ENCODE measurements at places on chromosomes 16 and 17.

- DNase-seq: peak; percentile 62
Observed at GRCh38 chr17:73591296-73592078, 52.8 kb downstream of the SDK2 start.

DNA sequence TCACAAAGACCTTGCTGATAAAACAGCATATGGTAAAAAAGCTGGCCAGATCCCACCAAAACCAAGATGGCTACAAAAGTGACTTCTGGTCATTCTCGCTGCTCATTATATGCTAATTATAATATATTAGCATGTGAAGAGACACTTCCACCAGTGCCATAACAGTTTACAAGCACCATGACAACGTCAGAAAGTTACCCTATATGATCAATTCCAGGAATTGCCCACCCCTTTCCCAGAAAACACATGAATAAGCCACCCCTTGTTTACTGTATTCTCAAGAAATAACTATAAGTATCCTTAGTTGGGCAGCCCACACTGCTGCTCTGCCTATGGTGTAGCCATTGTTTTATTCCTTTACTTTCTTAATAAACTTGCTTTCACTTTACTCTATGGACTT, 44.6 kb upstream of the IRX5 start:
- no peak for DNase-seq

GRCh38 chr17:5464717-5465507, 3.9 kb downstream of the DHX33 start:
- DNase-seq: no peak

DNA sequence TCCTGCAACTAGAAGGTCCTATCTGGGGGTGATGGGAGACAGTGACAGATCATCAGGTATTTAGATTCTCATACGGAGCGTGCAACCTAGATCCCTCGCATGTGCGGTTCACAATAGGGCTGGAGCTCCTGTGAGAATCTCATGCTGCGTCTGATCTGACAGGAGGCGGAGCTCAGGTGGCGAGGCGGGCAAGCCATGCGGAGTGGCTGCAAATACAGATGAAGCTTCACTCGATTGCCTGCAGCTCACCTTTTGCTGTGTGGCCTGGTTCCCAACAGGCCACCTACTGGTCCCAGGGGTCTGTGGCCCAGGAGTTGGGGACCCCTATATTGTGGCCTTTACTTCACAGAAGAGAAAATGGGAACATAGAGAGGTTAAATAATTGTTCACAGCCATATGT, 200.4 kb downstream of the IRF8 start:
- DNase-seq: no peak

DNA sequence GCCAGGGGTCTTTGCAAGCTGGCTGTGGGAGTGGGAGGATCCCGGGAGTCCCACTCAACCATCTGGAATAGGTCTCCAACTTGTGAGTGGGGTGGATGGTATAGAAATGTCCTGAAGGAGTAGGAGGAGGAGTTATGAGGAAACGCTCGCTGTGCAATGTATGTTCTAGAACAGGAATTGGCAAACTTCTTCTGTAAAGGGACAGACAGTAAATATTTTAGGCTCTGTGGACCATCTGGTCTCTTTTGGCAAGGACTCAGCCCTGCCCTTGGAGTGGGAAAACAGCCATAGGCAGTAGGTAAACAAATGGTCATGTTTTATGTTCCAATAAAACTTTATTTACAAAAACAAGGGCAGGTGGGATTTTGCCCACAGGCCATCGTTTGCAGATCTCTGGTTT, 149.2 kb downstream of the NPIPB5 start:
- DNase-seq: no peak

GRCh38 chr17:18958611-18959010, 6.6 kb downstream of the SLC5A10 start:
- DNase-seq: no peak

GRCh38 chr16:69381231-69381630, 4.6 kb downstream of the TERF2 start:
- DNase-seq: no peak

GRCh38 chr16:2969545-2970521, 685 bp downstream of the PAQR4 start:
- DNase-seq: peak; percentile 92

DNA sequence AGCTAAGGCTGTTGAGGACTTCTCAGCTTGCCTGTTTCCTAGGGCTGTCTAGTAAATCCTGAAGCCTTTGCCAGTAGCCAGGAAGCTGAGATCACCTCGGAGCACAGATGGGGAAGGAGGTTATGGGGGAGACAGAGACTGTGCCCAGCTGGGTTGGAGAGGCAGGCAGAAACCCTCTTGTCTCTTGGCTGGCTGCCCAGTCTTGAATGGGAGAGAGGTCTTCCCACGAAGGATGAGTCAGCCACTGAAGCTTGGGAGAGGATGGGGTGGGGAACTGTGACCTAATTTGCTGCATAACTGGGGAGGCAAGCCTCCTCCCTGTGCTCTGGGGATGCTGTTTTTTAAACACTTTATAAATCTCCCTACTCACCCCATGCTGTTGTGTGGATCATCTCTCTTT, 69.8 kb downstream of the SHISA9 start:
- no peak for DNase-seq

DNA sequence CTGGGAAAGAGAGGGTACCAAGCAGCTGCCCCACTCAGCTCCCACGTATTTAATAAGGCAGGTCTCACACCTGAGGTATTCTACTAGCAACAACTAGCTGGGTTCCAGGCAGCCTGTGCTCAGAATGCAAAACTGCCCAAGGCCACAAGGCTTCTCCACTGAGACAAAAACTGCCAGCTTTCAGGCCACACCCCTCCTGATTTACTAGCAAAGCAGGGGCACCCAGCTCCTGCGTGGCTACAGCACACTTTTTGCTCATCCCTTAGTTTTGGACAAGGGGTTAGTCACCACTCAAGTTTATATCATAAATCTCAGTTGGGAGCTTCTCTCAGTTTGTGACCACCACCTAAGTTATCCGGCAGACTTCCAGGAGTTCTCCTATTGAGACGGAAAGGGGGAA, 494.6 kb downstream of the CDH11 start:
- no peak for DNase-seq

GRCh38 chr17:76700617-76701470, 9.9 kb downstream of the MXRA7 start:
- DNase-seq: no peak

DNA sequence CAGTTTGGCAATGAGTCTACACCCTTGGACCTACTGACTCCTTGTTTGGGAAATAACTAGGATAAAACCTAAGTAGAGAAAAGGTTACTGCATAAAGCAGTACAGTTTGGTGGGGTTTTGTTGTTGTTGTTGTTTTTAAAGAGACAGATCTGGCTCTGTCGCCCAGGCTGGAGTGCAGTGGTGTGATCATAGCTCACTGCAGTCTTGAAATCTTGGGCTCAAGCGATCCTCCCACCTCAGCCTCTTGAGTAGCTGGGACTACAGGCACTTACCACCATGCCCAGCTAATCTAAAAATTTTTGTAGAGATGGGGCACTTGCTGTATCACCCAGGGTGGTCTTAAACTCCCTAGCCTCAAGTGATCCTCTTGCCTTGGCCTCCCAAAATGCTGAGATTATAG, 1.2 kb downstream of the PDP2 start:
- no peak for DNase-seq

GRCh38 chr16:61792194-61792909, 243.9 kb downstream of the CDH8 start:
- no peak for DNase-seq

DNA sequence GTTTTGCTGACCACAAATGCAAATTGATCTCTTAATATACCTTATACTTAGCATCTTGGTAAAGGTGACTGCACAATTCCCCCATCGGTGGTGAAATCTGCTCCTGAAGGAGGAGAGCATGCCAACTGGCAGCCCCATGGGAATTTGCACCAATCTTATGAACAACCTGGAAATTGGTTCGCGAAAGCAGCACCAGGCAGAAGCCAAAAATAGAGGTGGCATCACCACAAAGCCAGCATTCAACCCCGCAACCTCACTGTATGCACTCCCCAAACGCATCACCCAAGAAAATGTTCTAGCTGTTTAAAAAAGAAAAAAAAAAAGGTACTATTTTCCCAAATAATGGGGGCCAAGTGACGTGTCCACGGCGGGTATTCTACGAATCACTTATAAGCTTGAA, 213.4 kb downstream of the ZFHX3 start:
- DNase-seq: no peak

DNA sequence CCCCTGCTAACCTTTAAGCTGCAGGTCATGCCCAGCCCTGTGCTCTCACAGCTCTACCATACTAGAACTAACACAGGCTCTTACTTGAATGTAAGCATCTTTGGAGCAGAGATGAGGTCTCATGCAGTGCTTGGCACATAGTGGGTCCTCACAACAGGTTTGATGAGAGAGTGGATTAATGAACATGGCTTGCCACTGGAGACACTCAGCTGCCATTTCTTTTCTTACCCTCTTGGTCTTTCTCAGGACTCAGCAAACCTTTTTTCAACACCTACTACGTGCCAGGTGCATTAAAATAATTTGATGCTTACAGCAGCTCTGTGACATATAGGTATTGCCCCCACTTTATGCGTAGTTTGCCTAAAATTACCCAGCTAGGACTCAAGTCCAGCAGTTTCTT, 133.2 kb downstream of the MSI2 start:
- no peak for DNase-seq

GRCh38 chr16:28126684-28127620, 63.4 kb upstream of the GSG1L start:
- no peak for DNase-seq

GRCh38 chr17:69710926-69711325, 296.4 kb downstream of the MAP2K6 start:
- no peak for DNase-seq

DNA sequence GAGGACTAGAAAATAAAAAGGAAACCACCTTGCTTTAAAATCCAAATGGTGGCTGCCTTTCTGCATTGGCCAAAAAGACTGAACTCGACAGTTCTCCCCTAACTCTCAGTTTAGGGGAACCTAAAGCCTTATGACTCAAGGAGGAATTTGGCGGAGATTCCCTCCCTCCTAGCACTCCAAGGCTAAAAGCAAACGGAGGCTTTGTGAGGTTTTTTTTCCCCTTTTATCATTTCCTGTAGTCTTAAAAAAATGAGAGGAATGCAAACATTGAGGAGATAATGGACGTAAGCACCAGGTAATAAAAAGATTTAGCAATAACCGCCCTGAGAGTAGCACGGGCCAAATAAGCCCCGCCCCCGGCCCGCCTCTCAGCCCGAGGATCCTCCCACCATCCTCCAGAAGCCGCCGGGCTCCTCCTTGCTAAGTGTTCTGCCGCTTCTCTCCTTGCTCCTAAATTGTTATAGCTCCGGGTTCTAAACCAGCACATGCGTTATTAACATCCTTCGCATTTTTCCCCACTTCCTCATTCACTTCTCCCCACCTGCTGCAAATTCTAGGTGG, 5.8 kb upstream of the KIFC3 start:
- peak; percentile 83 for DNase-seq

DNA sequence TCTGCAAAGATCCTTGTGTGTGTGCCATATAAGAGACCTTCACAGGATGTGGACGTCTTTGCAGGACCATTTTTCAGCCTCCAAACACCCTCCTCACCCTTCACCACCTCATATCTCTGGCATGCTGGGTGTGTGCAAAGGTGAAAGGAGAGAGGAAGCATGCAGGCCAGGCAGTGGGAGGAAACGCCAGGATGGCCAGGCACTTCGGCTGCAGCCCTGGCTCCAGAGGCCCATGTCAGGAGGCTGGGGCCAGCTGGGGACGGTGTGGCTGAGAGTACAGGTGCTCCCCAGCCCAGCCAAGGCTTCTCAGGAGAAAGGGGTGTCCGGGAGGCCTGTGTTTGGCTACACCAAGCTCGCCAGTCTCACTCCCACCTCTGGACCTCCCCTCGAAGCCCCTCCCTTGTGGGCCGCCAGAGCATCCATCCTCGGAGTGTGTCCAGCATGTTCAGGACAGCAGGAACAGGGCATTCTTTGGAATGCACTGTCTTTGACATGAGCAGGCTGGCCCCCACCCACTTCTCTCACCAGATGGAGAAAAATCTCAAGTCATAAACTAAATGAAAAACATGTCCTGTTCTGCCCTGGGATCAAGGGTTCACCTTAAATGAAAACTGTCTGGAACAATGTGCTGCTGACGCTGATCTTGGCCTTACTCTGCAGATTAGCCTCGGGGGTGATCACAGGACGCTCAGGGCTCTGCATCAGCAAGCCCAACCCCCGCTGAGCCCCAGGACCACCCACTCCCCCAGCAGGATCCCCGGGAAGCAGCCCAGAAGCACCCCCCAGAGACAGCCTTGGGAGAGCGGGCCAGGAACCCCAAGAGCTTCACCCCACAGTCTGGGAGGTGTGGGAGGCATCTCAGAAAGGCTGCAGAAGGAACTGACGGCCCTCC, 15.9 kb downstream of the PEMT start:
- DNase-seq: no peak
